Cortex of kidney (tissue), 1 donor: ENCODE measurements at places on chromosomes 11 and 22.

GRCh38 chr22:39938509-39939111 is 21.6 kb upstream of the TMA7B start:
- no peak for DNase-seq

DNA sequence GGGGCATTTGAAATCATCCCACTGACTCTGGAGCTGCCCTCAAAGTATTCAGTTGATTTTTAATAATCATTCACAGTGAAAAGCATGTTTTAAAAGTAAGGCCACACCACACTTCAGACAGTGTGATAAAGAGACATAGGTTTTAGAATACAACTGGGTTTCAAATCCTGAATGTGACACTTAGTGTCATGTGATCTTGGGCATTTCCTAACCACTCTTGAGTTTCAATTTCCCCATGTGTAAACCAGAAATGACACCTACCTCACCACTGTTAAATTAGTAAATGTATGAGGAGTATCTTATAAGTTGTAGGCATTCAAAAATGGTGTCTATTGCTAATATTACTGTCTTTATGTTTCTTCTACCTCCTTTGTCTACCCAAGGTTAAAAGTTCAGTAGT is 5.4 kb downstream of the TMEM123 start:
- DNase-seq = no peak

DNA sequence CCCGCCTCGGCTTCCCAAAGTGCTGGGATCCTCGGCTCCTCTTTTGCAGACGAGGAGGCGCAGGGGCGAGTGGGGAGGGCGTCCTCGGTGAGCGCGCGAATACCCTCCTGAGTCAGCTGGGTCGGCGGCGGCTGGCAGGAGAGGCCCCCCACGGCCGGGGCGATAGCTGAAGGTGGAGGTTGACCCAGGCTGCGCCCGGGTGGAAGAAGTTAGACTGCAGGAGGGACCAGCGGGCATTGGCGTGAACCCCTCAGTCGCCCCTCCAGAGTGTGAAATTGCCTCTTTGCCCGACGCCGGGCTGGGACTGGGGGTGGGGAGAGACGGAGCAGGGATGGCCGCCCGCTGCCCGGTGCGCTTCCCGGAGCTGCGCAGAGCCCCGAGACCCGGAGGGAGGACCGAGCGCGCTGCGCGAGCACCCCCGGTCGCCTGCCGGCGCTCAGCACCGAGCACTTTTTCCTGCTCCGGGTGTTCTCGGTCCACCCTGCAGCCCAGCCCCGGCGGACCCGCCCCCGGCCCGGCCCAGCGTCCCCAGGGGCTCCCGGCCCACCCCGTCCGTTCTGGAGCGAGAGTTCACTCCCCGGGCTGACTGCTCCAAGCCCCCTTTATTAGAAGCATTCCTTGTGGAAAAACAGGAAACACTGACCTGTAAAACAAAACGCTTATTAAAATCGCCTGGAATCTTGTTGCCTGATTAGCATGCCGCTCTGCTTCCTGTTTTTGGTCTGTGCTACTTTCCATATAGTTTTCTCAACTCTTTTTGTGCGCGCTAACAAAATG is 13.7 kb upstream of the CPT1A start:
- DNase-seq = no peak

DNA sequence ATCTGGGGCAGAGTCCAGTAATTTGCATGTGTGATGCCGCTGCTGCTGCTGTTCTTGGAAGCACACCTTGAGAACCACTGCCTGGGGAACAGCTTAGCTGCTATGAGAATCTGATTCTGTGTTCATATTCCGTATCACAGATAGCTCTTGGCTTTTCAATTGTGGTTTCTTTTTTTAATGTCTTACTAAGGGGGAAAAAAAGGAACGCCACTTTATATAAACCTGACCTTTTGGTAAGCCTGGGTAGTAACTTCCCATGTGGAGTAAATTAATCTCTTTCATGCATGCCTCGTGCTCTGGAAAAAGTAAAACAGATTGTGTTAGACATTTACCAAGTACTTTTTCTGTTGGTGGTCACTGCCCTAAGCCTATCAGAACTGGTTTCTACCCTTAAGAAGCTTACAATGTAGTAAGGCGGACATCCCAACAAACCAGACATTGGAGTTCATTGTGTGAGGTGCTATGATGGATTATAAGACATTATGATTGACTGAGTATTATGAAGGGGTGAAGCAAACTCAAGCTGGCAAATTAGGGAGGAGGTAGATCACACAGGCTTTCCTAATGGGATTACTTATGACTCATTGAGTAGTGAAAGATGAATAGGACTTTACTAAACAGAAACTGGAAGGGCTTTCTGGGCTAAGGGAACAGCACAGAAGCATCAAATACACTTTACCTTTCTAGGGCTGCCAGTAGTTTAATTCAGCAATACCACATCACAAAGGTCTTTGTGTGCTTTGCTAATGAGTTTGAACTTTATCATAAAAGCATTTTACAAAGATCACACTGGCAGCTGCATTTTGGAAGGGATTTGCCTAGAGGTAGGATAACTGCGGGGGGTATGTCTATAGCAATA is 64.7 kb downstream of the MAML2 start:
- no peak for DNase-seq

DNA sequence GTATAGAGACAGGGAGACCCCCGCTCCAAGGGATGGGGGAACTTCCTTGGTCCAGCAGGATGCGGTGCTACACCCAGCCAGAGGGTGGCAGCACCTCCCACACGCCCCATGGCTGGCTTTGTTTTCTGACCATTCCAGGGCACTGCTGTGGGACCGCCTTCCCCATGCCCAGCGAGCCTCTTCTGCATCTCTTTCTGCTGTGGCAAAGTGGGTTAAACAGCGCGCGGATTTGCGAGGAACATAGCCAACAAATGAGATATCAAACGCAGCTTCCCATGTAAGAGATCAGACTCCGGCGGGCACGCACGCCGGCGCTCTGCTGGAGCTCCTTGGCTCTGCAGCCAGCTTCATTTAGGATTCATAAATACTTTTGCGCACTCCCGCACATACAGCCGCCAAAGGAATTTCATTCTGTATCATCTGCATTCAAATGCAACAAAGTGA is 485.8 kb upstream of the CADM1 start:
- no peak for DNase-seq
